ENCODE measurements at places on chromosomes 13 and 19.

DNA sequence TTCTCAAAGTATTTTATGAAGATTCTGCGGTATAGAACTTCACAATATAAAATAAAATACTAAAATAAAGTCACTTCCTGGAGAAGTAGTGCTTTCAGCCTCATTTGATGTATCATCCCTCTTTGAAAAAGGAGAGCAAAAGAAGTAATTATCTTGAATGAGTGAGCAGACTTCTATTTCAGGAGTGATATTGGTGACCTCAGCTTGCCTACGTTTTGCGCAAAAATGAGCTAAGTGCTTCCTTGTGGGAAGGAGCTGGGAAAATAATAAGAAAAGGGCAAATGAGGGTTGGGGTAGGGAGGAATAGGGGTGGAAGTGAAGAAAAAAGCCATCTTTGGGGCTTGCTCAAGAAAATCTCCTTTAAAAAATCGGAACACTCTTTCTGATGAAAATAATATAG is 1773.6 kb downstream of the OLFM4 start:
- DNase-seq, result no peak

DNA sequence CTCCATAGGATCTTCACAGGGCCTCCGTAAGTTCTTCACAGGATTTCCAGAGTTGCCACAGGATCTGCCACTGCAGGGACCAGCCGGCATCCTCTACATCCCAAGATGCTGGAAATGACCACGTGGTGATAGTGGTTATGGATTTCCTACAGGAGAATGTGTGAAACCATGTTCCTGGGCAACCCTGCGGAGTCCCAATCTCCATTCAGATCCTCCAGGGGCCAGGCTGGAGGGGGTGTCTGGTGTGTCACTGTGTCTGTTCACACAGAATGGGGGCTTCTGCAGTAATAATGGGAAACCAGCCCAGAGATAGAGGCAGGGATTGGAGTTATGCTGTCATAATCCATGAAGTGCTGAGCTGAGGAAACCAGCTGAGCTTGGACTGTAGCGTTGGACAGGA is 8.6 kb downstream of the LILRA6 start:
- no peak for DNase-seq

DNA sequence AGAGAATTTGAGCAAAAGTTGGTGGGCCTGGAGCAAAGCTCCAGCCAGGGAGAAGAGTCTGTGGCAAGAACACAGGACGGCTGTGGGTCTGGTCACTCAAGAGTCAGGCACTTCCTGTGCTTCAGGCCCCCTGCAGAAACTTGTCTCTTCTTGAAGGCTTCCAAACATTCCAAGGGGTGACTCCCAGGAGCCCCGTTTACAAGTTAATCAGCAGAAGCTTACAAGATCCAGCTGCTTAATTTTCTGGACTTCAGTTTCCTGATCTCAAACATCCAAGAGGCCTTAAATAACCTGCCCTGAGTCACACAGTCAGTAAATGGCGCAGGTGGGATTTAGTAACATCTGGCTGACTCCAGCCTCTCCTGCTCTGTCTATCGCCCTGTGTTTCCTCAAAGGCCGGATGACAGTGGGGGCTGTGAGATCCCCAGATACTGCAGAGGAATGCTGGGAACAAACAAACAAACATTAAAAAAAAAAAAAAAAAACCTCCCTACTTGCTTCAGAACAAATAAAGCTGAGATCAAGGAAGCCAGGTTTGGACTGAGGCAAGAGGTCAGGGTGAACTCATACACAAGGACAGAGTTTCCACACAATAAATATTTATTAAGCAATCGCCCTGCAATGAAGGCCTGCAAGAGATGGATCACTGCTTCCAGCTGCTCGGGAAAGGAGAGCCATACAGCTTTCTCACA is 175.4 kb upstream of the RFC3 start:
- DNase-seq, result no peak

GRCh38 chr19:737591-738093 is 13.3 kb upstream of the MISP start:
- DNase-seq, result no peak

DNA sequence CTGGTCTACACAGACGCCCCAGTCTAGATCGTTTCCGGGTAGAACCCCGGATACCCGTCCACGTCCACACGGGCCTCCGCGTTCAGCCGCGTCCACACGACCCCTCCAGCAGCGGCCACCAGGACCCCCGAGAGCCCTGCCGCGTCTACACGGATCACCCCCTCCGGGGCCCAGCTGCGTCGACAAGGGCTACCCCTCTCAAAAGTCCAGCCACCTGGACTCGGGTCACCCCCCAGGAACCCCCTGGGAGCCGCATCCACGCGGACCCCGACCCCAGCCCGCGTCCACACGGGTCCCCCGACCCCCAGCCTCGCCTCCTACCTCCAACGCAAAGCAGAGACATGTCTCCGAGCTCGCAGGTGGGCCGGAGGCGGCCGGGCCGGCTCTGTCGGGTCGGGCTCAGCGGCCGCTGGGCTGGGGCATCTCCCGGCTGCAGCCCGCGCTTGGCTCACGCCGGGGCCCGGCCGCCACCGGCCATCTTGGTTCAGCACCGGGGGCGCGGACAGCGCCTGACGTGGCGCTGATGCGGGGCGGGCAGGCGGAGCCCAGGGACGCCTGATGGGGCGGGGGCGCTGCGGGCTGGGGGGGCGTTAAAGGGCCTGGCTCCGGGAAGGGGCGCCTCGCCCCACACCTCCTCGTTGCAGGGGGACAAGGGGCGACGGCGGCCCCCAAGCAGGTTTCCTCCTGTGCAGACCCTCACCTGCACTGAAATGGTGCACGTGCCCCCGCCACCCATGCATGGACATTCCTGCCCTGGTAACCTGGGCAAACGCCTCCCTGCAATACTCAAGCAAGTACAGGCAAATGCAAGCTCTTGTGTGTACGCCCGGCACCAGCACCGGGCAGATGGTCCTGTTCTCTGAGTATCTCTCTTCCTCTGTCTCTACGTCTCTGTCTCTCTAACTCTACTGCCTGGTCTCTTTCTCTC is at the start of gene UNC13A:
UNC13A (minus strand) TSS at position 498 of the 928 bp plus-strand sequence; CDS start at position 343, 155 bp downstream.
- peak; percentile 73 for DNase-seq

- DNase-seq, result no peak
Observed at GRCh38 chr13:36555151-36555986, 118.5 kb upstream of the SERTM1 start.

DNA sequence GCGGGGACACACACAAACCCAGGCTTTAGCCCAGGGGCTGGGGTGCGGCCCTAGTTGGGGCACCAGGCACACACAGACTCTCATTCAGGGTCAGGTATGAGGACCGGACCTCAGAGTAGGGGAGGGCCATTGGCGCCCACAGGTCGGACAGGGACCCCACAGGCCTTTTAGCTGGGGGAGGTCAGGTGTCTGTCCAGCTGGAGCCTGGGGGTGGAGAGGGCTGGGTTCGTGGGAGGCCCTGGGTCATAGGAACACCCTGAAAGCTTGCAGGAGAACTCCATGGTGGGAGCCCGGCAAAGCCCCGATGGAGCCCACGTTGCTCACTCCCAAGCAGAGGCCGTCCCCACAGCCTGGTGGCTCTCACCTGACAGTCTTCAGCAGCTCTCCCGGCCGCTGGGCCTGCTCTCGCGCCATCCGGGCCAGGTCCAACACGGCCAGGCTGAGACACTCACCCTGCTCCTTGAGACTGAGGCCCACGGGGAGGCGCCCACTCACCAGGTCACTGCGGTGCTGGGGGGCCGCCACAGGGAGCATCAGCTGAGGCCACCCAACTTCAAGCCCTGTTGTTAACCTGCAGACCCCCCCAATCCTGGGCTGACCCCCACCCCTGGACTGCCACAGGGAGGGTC is 5.0 kb downstream of the JAK3 start:
- DNase-seq, result no peak

DNA sequence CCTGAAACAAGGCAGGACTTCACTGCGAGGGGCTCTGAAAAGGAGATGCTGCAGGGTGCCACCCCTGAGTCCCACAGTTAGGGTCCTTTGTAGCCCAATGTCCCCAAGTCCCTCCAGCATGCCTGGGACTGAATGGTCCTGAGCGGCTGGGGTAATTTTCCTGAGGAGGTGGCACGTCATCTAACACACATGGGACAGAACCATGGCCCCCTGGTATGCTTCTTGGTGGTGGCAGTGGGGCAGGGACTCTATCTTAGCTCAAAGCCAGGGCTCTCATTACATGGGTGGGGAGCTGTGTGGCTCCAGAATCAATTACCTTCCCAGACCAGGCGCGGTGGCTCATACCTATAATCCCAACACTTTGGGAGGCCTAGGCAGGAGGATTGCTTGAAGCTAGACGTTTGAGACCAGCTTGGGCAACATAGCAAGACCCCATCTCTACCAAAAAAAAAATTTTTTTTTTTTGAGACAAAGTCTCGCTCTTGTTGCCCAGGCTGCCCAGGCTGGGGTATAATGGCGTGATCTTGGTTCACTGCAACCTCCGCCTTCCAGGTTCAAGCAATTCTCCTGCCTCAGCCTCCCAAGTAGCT is 7.9 kb upstream of the SLC7A9 start:
- DNase-seq, result no peak

- DNase-seq, result no peak
Observed at GRCh38 chr13:33871207-33872004, 53.5 kb downstream of the RFC3 start.

- DNase-seq, result no peak
Observed at GRCh38 chr19:33661336-33661735, 39.6 kb downstream of the CHST8 start.

DNA sequence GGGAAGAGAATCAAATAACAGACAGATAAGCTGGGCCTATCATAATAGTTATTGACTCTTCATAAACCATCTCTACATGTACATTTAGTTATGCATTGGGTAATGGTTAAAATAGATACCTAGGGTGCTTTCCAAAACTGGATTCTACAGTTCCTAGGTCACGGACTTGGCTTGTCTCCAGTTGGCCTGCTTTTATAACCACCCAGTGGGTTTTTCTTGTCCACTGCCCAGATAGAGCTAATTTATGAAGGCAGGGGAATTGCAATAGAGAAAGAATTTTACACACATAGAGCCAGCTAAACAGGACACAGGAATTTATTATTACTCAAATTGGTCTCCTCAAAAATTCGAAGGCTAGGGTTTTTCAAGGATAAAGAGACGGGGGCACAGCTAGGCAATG is 97.3 kb downstream of the FAM216B start:
- DNase-seq, result no peak

DNA sequence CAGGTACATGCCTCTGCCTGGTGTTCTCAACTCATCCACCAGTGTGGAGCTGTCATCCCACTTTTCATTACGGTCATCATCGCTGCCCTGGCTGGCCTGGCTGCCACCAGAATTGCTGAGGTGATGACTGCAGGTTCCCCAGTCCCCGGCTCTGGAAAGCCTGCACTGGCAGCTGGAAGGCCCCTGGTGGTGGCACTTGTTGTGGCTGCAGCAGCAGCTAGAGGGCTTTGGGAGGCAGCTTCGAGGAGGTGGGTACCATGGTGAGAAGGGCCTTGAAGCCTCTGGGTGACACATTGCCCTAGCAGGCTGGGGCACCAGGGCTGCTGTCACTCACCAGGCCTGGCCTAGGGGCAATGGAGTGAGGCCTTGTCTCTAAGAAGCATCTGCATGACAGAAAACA is 25.3 kb upstream of the ZNF14 start:
- no peak for DNase-seq

DNA sequence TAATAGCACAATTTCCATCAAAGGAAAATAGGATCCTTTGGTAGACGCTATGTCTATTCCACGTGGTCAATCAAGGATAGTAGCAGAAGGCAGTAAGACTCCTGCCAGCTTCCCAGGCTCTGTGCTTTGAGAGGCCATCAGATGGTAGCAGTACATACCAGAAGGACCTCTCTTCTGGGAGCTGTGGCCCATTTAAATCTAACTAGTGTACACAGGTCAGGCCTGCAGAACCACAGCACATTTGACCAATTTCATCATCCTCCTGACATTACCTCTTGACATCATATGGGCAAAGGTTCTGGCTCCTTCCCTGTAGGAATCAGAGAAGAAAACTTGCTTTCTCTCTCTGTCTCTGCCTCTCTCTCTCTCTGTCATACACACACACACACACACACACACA is 229.6 kb upstream of the HTR2A start:
- DNase-seq, result no peak

DNA sequence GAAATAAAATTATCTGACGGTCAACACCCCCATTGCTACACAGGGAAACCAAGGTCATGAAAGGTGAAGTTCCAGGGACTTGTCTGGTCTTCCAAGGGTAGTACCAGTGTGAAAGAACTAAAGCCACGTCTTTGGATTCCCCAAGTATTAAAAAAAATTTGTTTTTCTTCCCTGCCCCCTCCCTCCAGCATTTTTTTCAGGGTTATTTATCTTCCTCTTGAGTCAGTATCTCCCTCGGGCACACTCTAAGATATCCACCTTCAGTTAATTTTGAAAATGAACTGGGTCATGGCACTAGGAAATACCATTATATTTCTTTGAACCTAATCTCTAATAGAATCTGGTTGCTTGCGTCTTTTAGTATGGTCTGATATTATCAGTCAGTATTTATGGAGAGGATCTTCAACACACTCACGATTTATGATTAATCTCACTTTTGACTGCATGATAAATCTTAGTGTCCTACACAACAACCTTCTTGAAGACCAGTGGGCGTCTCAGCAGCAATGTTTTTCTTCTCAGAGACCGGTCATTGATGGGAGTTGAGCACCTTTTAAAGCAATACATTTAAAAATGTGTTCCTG is 9.1 kb downstream of the ATP8A2 start:
- no peak for DNase-seq

GRCh38 chr19:51448411-51449016 is 9.7 kb downstream of the SIGLEC8 start:
- no peak for DNase-seq

- DNase-seq, result no peak
Observed at GRCh38 chr13:97802213-97802612, 151.3 kb upstream of the IPO5 start.

DNA sequence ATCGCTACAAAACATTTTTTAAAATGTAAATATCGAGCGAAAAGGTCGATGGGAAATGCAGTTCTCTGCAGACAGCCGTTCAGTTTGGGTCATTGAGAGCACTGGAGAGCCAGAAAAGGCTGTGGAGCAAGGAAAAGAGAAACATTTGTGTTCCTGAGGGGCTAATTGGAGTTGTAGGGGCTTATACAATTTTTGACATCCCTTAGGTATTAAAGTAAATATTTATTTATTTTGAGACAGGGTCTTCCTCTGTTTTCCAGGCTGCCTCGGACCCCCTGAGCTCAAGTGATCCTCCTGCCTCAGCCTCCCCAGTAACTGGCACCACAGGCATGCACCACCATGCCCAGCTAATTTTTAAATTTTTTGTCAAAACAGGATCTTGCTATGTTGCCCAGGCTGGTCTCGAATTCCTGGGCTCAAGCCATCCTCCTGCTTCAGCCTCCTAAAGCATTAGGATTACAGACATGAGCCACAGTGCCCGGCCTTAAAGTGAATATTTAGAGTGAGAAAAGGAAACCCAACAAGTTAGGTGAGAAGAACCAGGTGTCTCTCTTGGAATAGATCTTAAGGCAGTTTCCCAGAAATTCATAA is 825 bp upstream of the YIF1B start:
- DNase-seq, result no peak

- no peak for DNase-seq
Observed at GRCh38 chr19:53374288-53374687, 8.8 kb downstream of the ZNF525 start.

DNA sequence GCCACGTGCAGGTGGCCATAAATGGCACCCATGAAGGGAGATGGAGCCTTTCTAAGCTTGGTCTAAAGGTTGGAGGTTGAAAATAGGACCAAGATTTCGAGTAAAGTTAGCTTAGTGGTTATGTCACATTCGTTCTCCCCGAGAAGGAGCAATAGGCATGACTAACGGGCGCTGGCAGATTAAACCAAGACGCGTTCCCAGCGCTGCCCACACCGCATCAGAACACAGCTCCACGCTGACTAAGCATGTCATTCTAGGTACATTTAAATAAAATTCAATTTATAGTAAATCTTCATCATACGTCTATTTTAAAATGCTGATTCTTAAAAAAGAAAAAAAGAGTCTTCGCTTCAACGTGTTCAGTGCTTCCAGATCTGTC is 95.0 kb upstream of the IRS2 start:
- DNase-seq, result no peak

- peak; percentile 22 for DNase-seq
Observed at GRCh38 chr19:4676955-4677731, 7.0 kb upstream of the MYDGF start.

All from anterior cingulate cortex (tissue), 58 donors.